Midbrain (tissue), 1 donor: ENCODE measurements at places on chromosomes 7 and 10.

- DNase-seq = peak; percentile 9
These were observed 220.1 kb downstream of the PPP1R3A start for GRCh38 chr7:113698556-113699220.

- no peak for DNase-seq
These were observed 9.1 kb downstream of the LAMB1 start for GRCh38 chr7:107993891-107994291.

- peak; percentile 30 for DNase-seq
These were observed 83.5 kb downstream of the SPDYE5 start for GRCh38 chr7:75575488-75576121.

- DNase-seq = peak; percentile 4
These were observed 69.0 kb downstream of the PRSS58 start for GRCh38 chr7:142188846-142189245.

DNA sequence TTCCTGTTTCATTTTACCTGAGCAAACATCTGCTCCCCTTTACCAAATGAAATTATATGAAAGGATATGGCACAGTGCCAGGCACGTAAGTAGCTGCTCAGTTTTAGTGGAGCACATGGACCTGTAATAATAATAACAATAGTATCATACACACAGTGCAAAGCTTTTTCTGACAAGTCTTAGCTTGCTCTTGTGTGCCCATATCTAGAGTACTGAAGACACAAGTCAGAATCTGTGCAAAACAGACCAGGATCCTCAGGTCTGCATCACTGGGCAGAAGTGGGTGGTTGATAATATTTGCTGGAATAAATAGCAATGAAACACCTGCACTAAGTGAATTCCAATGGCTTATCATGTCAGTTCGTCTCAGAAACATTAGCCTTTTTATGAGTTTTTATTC lies 85.5 kb upstream of the DKK1 start:
- no peak for DNase-seq

DNA sequence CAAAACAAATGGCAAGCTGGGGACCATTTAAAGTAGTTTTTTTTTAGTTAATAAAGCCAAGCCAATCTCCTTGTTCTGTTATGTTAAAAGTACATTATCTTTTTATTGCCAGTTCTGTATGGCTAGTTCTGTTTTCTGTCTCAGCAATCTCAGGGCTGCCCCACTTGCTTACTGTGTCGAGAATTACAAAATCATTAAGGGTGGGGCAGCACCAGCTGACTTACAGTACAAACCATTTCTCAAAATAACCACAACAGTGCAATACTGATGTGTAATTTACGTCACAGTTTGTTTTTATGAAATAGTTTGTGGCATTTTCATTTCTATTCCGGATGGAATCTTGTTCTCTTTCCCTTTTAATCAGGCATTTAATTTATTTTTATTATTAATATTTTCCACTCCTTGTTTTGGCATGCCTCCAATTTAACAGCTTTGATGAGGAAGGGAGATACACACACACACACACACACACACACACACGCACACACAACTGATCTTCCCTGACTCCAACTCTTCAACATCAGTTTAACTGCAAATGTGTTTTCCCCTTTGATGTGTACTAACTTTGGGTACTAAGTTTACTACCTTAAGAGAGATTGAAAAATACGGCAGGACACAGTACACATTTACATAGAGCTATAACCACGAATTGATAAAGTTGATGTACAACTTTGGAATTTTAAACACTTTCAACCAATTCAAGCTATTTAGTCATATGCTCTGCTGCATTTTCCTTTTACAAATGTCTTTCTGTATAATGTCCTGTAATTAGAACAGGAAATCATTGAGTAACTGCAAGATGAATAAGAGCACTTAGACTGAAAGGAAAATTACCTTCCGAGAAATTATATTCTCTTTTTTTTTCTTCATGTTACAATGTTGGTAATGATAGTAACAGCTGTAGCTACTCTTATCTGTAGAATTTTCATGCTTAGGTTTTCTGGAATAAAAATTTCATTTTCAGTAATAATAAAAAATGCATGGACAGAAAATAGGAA lies 91.5 kb downstream of the ARID5B start:
- DNase-seq = no peak

- DNase-seq = peak; percentile 68
These were observed 20.0 kb downstream of the RBM17 start for GRCh38 chr10:6108631-6109443.

- no peak for DNase-seq
These were observed 235.1 kb downstream of the SORCS1 start for GRCh38 chr10:106929291-106929895.

DNA sequence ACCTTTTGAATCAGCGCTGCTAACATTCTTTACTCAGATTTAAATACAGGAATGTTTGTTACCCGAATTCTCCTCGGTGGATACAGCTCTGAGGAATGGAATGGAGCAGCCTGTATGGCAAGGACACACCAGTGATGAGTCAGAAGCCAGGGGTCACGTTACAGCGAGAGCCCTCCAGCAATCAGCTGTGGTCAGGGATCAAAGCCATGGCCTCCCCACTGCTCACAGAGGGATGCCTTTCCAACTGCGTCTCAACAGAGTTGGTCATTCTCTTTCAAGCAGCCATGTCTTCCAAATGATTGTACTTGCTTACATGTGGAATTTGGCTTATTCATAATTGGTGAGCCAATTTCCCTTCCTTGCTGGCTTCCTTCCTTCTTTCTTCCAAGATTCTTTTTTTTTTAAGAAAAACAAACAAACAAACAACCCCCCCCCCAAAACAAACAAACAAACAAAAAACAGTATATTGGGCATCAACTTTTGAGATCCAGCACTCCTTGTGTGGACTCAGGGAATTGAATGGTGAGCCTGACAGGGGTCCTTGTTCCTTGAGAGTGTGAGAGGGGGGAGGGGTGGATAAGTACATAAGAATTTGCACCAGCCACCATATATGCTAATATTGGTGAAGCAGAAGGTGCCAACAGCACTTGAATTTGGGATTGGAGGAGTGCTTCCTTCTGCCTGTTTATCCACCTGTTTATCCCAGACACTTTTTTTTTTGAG lies 100.2 kb downstream of the ATXN7L1 start:
- DNase-seq = no peak
